ENCODE measurements at places on chromosomes 6 and 20.
A peak's percentile ranks its signal among the peaks of the same experiment; 100 is the strongest.

GRCh38 chr6:151656392-151656791 is 151.1 kb upstream of the ESR1 start:
- DNase-seq, result no peak

DNA sequence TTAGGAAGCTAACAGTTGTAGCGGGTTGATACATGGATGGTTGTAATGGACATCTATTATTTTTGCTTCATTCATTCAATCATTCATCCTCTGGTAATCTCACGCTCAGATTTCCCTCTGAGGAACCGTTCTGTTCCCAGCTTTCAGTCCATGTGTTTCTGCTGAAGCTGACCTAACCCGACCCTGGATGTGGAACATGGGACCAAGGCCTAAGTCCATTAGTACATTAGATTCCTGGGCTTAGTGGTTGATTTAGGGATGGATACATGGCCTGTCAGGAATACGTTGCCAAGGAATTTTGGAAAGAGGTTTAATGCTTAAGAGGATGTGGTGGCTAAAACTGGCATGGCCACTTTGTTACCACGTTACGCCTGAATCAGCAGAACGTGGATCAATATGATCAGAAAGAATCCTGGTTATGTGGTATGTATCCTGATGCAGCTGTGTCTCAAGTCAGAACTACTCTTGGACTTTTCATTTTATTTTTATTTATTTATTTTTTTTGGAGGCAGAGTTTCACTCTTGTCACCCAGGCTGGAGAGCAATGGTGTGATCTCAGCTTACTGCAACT is 4.1 kb upstream of the DHX35 start:
- no peak for DNase-seq

DNA sequence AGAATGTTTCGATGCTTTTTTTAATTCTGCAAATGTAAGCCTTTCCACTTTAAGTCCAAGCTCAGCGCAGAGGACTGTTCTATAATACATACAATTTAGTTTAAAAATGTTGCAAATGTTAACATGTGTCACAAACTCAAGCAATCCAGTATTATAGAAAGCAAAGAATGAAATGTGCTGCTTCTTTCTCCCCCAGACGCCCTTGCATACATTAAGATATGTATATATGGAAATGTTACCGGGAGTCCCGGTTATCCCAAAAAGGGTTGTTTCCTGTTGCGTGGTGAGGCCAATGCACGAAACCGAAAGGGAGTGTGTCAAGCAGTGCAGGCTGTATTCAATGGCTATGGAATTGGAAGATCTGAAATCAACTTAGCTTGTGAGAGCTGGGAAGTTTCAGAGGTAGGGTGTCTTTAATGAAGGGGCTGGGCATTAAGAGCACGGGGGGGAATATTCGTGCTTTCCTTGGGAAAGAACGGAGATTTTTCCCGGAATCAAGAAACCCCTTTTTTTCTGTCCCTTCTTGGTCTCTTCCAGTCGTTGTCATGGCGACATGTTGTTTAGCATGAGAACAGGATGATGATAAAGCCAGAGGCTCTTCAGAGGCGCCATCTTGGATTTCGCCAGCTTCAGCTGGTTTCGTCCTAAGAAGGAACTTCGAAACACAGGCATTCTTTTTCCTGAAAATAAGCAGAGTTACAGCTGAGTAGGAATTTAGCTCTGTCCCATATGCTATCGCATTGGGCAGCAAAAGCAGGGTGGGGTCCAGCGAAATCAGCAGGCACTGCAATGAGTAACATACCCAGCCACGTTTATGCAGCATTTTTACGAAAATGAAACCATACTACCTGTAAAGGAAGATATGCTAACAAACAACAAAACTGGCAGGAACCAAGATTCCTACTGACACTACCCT is 10.1 kb upstream of the NQO2 start:
- peak; percentile 89 for DNase-seq

- no peak for DNase-seq
Observed at GRCh38 chr6:93703431-93703830, 284.1 kb upstream of the EPHA7 start.

GRCh38 chr6:54987633-54988290 is 141.2 kb downstream of the FAM83B start:
- DNase-seq, result no peak

DNA sequence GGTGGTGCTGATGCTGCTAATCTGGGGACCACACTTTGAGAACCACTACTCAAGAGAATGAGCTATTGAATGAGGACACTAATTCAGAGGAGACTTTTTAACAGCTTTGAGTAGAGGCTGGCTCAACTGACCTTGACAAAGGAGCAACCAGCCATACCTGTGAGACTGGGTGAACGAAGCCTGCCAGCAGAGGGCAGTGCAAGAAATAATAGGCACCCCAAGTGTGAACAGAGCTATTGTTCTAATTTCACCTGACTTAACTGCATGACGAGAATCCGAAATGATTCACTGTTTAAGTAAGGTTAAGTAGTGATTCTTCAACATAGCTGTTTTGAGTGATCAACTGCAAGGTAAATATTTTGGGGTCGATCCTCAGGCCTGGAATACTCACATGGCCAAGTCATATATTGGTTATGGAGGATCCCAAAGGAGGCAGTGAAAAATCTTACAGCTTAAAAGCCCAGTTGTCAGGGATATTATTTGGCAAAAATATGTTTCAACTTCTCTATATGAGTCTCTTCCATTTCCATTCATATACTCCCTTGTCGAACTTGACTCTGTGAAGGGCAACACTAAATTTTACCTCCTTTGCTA is 550.5 kb upstream of the MARCKS start:
- peak; percentile 59 for DNase-seq

GRCh38 chr20:39777610-39778009 is 815.5 kb downstream of the DHX35 start:
- DNase-seq, result no peak

DNA sequence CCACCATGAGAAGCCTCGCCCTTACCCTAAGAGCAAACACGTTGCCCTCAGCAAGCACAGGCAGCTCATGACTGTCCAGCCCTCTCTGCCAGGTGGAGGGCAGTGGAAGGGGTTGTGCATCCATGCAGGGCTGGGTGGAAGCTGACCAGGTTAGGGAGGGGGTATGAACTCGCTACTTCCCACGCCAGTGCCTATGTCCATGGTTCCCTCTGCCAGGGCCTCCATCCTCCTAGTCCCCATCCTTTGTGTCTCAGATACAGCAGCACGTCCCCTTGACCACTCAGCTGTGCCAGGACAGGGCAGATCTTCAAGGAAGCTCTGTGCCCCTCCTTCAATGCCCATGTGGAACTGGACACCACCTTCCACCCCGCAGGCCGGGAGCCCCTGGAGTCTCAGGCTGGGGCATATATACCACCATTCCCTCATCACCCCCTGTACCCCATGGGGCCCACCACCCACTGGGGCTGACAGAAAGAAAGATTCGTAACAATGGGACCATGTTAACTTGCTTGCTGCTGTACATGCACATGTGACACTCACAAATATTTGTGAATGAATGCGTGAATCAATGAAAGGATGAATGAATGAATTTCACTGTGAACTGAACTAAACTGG is 90.7 kb downstream of the ANKRD60 start:
- DNase-seq, result no peak

GRCh38 chr6:44016131-44016870 is 111.0 kb downstream of the MRPL14 start:
- DNase-seq, result no peak

DNA sequence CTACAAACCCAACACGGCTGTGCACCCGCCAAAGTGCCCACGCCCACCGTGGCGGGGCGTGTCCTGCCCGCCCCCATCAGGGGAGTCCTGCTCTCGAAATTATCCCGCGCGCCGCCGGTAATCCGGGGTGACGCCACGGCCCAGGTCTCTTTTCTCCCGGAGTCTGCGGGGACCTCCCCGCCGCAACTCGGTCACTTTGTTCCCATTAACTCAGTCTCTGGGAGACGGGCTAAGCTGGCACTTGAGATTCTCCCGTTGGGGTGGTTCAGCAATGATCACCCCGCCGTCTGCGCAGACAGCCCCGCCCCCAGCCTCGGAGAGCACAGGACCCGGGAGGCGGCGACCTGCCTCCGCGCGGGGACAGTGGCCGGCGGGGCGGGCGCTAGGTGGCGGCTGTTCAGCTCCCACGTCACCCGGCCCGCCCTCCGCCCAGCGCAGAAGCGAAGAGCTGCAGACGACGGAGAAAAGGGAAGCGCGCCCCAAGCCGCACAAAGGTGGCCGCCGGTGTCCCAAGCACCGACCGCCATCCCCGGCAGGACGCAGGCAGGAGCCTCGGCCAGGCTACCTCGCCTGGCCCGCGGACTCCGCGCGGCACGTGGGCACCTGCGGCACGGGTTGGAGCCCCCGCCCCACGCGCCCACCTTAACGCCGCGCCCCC is 31.5 kb downstream of the SF3B5 start:
- peak; percentile 76 for DNase-seq

GRCh38 chr20:44597930-44598329 is 15.6 kb downstream of the PKIG start:
- no peak for DNase-seq

- no peak for DNase-seq
Observed at GRCh38 chr6:11497107-11497506, 40.4 kb upstream of the TMEM170B start.

DNA sequence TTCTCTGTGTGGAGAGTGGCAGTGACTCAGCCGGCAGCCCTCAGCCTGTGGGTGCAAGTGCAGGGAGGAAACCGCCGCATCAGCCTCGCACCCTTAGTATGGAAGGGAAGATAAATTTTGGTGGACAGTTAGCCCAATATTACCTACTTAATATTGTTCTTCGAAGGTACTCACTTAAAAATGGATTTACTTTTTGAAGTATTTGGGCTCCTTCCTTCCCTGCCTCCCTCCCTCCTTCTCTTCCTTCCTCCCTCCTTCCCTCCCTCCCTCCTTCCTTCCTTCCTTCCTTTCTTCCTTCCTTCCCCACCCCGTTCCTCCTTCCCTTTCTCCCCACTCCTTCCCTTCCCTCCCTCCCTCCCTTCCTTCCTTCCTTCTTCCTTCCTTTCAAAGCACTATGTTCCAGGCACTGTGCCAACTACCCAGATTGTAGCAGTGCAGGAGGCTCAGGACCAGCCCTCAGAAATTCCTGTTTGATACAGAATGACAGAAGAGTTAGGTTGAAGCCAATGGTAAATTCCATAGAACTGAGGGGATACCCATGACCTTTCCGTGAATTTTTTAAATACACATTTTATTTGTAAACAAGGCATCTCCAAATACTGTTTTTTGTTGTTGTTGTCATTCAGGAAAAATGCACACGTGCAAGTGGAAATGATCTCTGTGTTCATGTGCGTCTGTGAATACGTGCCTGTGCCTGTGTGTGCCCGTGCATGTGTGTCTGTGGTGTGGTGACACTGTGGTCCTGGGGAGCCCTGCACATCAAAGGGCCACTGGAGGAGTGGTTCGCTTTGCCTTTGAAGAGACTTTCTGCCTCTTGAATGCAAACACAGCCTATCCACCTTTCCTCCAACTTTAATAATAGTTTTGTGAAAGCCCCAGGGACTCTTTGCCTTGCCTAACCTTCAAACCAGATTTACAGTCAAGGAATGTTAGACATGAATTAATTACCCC is 141.7 kb downstream of the EDN3 start:
- DNase-seq, result no peak

DNA sequence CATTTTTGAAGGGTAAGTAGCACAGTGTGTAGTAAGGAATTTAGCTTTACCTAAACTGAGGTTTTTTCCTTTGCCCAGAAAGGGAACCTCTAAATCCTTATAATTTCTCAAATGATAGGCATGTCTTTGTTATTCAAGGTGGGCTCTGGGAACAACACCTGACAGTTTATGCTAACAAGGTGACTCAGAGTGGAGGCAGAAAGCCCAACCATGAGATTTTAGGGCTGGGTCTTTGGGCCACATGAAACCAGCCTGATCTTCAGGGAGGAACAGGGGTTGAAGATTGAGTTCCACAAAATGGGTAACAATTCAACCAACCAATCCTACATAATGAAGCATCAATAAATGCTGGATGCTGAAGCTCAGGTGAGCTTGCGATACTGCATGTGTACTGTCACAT is 46.6 kb downstream of the PRSS35 start:
- no peak for DNase-seq

- no peak for DNase-seq
Observed at GRCh38 chr20:57089699-57090144, 176.7 kb downstream of the BMP7 start.

- DNase-seq, result no peak
Observed at GRCh38 chr6:64890609-64891008, 816.4 kb downstream of the EYS start.

- no peak for DNase-seq
Observed at GRCh38 chr6:95543798-95544197, 33.5 kb upstream of the MANEA start.

- DNase-seq, result no peak
Observed at GRCh38 chr20:2599288-2600006, 53.0 kb upstream of the NOP56 start.

GRCh38 chr20:4585104-4585753 is 136.5 kb upstream of the PRND start:
- no peak for DNase-seq

DNA sequence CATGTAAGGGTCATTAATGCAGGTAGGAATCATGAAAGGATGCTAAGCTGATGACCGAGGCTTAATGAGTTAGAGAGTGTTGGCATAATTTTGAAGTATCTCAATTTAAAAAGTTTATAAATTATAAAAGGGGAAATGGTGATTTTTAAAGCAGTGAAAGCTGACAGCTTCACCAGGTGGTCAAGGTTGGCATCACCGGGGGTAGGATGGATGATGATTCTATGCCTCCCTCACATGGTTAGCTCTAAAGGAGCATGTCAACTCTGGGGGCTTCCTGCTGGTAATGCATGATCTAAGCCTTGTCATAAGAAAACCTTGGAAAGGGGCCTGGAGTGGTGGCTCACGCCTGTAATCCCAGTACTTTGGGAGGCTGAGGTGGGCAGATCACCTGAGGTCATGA is 89.2 kb upstream of the MARCKS start:
- no peak for DNase-seq

DNA sequence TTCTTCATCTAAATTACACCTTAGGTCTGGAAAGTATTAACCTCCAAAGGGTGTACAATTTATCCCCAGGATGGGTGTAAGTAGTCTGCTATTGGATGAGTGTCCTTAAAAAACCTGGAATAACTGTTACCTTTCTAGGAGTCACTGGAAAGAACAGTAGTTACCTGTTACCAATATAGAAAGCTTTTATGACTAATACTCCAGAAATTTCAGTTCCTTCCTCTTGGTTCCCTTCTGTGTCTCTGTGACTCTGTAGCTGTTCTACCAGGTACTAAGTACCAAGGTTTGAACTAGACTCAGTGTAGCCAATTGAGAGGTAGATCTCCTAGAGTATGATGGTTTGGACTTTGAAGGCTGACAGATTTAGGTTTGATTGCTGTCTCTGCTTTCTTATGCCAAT is 47.0 kb upstream of the TBX18 start:
- no peak for DNase-seq

- no peak for DNase-seq
Observed at GRCh38 chr6:63804381-63804956, 168.9 kb downstream of the PHF3 start.

- no peak for DNase-seq
Observed at GRCh38 chr6:5592886-5593519, 331.7 kb downstream of the FARS2 start.

- DNase-seq, result no peak
Observed at GRCh38 chr20:25592135-25592852, 7.0 kb upstream of the NINL start.

- no peak for DNase-seq
Observed at GRCh38 chr20:62230276-62230675, 8.0 kb upstream of the OSBPL2 start.

GRCh38 chr20:57122536-57123489 is 143.6 kb downstream of the BMP7 start:
- no peak for DNase-seq
